ENCODE measurements at places on chromosomes 6 and 20. TPM values are rescaled to one million over a fixed set of nuclear protein-coding genes. Genes with fewer than 3 reads are reported as not detected.

The IP6K3 gene
- total RNA-seq, result 0.22 TPM

The PTPRA gene
- 51.3 TPM for total RNA-seq

- DNase-seq, result no peak
These were observed 136.0 kb downstream of the MTHFD1L start for GRCh38 chr6:151001387-151002056.

- DNase-seq, result no peak
These were observed 77.4 kb upstream of the TMEM170B start for GRCh38 chr6:11460001-11460668.

- peak; percentile 50 for DNase-seq
These were observed 7.4 kb downstream of the RPL10A start for GRCh38 chr6:35475573-35475972.

GRCh38 chr6:125790358-125791150 is at the start of gene NCOA7:
Gene NCOA7, plus strand, starts transcription at chr6:125790960. Its CDS starts 24,395 bp downstream, at chr6:125815355.
- DNase-seq, result peak; percentile 84
